Fibroblast of lung (primary cell): ENCODE measurements at places on chromosomes 5 and 9. TPM values are rescaled to one million over a fixed set of nuclear protein-coding genes. Genes with fewer than 3 reads are reported as not detected.

The SPINK4 gene
- not detected in 2 replicates for total RNA-seq

The PCDH1 gene
- total RNA-seq = 0.66 and 2.3 TPM in 2 replicates

The TAL2 gene
- total RNA-seq = 0.17 TPM in 1 of 2 replicates, not detected in the other

The GLRA1 gene
- total RNA-seq = not detected in 2 replicates

The SEC61B gene
- 58.8 and 66.0 TPM in 2 replicates for total RNA-seq

The SPINK13 gene
- not detected in 2 replicates for total RNA-seq

The SERF1A gene
- total RNA-seq = 2.8 and 4.4 TPM in 2 replicates

The PARP8 gene
- total RNA-seq = 12.1 and 24.6 TPM in 2 replicates

The TIMD4 gene
- total RNA-seq = not detected in 2 replicates

The CDH9 gene
- total RNA-seq = not detected in 2 replicates

The GAS1 gene
- 7.4 and 15.2 TPM in 2 replicates for total RNA-seq

The HAVCR1 gene
- not detected in 2 replicates for total RNA-seq

The CCDC171 gene
- total RNA-seq = 4.6 and 4.8 TPM in 2 replicates

The LRRC70 gene
- 0.51 and 1.3 TPM in 2 replicates for total RNA-seq

The EIF4E1B gene
- total RNA-seq = not detected in 2 replicates

The SPTLC1 gene
- 122 and 138 TPM in 2 replicates for total RNA-seq

The DDX4 gene
- not detected in 2 replicates for total RNA-seq

The PCDHB9 gene
- 0.26 and 0.99 TPM in 2 replicates for total RNA-seq

The ADRB2 gene
- total RNA-seq = 1.0 and 4.5 TPM in 2 replicates

The GLE1 gene
- total RNA-seq = 22.1 and 23.6 TPM in 2 replicates

The URM1 gene
- total RNA-seq = 23.6 and 28.6 TPM in 2 replicates

The CNTNAP3B gene
- total RNA-seq = 0.26 TPM in 1 of 2 replicates, not detected in the other

The SECISBP2 gene
- total RNA-seq = 29.0 and 33.0 TPM in 2 replicates

The INSL6 gene
- not detected in 2 replicates for total RNA-seq
